ENCODE measurements at places on chromosomes 5 and 9.

DNA sequence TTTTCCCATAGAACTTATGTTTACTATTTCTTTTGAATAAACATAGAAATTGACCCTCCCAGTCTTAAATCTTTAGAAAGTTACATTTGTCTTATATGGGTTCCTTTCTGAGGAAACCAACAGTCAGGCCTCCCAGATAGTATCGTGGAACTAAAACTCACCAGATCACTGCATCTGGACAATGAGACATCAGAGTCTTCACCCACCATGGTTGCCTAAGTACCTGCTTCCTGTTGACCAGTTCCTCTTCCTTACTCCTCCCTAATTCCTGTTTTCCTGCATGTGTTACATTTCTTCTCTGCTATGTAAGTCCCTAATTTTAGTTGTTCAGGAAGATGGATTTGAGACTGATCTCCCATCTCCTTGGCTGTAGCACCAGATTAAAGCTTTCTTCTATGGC lies 462.2 kb downstream of the DIRAS2 start:
- DNase-seq: no peak

DNA sequence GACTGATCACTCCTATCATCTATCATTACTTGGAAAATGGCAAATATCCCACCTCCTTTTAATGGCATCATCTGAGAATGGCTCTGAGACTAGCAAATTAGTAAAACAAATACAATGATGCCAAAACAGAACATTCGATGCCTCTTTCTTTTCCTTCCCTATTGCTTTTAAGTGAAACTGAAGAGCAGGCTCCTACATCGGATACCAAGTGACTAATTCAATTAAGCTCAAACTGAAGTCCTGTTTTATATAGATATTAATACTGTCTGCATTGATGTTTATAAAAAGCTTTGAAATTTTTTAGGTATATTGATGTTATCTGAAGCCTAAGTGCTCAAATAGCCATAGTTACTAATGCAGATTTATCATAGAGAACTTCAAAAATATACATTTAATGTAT lies 43.9 kb downstream of the SAXO1 start:
- no peak for DNase-seq

DNA sequence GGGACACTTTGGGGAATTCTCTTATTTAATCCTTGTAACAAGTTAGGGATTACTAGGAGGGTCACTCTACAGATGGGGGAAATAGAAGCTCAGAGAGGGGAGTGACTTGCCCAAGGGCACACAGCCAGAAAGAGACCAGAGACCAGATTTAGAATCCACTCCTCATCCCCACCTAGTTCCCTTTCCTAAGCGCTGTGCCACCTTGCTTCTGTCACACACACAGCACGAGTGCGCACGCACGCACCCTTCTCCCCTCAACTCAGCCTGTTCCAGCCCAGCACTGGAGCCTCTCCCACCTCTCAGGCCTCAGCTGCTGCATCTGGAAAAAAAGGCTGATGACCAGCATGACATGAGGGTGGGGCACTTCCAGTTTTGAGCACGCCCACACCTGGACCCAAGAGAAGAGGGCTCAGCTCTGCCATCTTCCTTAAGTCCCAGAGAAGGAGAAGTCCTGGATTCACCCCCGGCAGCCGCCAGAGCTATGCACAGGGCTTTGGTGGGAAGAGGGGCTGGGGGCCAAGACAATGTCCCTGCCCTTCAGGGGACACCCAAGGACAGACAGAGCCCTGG lies 18.5 kb downstream of the NR5A1 start:
- no peak for DNase-seq

DNA sequence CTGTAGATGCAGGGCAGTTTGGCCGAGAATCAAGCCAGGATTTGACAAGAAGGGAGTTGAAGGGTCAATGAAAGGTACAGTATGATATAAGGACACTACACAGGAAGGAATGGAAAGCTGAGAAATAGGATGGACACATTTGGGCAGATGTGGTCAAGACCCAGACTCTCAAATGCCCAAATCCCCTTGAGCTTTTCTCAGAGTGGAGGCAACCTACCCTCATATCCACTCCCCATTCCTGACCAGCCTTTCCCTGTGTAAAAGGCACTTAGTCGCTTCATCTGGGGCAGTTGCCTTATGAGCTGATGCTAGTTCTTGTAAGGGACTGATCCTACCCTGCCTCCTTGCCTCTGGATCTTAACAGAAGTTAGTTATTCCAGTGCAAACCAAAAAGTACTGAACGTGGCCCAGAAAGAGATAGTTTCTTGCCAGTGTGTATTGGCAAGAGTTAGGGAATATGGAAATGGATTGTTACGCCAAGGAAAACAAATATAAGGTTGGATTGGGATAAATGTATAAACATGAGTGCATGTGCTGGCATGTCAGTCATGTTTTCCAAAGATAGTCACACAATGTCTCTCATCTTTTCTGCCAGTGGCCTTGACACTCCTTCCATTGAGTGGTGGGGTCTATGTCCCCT lies 4.1 kb upstream of the MCCC2 start:
- DNase-seq: no peak

- no peak for DNase-seq
Observed at GRCh38 chr9:21381448-21382339, 3.5 kb downstream of the IFNA2 start.

- DNase-seq: no peak
Observed at GRCh38 chr5:96084874-96085506, 123.3 kb upstream of the ELL2 start.

- DNase-seq: no peak
Observed at GRCh38 chr5:41093803-41094202, 22.7 kb upstream of the MROH2B start.
